SIG-M5 (cell line): ENCODE measurements at places on chromosomes 3 and 15.

DNA sequence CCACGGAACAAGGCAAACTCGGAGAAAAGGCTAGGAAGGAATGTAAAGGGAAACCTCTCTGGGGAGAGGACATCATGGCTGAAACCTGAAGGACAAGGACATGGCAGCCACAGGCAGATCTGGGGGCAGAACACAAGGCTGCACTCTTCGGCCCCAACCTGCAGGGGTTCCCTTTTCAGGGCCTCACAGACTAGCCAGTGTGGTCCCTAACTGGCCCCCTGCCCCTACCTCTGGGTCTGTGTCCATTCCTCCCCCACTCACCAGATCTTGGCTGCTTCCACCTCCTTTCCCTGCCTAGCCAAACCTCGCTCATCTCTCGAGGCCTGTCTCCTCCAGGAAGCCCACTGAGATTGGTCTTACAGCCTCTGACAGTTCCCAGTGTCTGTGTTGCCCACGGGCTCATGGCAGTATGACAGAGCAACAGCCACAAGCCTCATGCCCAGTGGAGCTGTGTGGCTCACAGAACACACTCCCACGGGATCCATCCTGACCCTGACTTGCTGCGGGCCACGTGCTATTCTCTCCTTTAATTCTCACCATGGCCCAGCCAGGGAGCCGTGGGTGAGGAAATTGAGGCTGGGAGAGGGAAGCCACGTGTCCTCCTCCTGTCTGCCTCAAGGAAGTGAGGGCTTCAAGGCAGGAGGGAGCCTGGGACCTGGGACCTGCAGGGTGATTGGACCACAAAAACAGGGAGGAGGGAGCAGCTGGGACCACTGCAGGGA, 26.5 kb downstream of the WNT7A start:
- DNase-seq, result no peak

GRCh38 chr3:48268381-48268935, 27.6 kb downstream of the ZNF589 start:
- DNase-seq, result no peak

DNA sequence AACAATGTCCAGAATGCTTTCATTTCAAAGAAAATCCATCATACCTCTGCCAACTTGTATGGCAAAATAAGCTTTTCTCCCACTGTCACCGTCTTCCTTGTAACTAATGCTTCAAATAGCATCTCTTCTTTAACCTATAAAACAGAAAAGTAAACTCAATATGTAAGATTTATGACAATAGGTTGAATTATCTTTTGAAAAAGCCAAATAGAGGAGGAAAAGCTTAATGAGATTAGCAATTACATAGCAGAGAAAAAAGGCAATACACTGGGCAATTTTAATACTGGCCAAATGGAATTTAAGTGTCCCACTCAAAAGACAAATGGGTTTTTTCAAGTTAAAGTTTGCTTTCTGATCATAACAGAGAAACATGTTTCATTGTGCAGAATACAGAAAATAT, 118.1 kb downstream of the MYO9A start:
- DNase-seq, result no peak

GRCh38 chr3:196323691-196324090, 5.7 kb upstream of the DYNLT2B start:
- no peak for DNase-seq

DNA sequence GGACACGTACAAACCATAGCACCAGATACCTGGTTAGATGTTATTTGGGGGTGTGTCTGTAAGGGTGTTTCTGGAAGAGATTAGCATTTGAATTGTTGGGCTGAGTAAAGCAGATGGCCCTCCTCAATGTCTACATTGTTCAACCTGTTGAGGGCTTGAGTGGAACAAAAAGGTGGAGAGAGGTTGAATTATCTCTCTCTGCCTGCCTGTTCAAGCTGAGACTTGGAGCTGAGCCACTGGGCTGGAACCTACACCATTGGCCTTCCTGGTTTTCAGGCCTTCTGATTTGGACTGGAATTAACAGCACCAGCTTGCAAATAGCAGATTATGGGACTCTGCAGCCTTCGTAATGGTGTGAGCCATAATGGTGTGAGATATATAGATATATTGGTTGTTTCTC, 71.3 kb upstream of the CORO2B start:
- DNase-seq, result no peak

- no peak for DNase-seq
These were observed 259.1 kb upstream of the PEX5L start for GRCh38 chr3:180295811-180296210.

GRCh38 chr3:108489776-108490175, 20.6 kb downstream of the MYH15 start:
- DNase-seq, result no peak

- DNase-seq, result no peak
These were observed 108.4 kb downstream of the OXNAD1 start for GRCh38 chr3:16373341-16373946.

- DNase-seq, result no peak
These were observed 91.8 kb downstream of the RYR3 start for GRCh38 chr15:33402600-33402999.

DNA sequence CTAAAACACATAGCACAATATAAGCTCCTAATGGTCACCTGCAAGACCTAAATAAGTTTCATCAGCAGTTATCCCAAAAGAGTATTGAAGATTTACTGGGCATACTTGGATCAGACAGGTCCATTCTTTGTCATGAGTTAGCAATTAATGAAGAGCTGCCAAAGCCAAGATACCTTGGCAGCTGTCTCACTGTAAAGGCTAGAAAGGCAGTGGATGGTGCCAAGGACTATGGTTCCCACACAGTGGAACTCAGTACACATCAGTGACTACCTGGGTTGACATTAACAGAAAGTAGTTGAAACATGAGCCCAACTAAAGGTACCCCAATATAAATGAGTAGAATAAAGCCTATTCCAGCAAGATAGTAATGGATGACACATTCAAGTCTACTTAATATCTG, 41.1 kb upstream of the TMCO5A start:
- DNase-seq, result no peak

- DNase-seq, result no peak
These were observed 725.4 kb upstream of the DPPA4 start for GRCh38 chr3:110062716-110063115.

GRCh38 chr3:4656059-4656458, 162.9 kb downstream of the ITPR1 start:
- DNase-seq, result no peak

GRCh38 chr3:159807137-159808040, 181.2 kb upstream of the IL12A start:
- no peak for DNase-seq

DNA sequence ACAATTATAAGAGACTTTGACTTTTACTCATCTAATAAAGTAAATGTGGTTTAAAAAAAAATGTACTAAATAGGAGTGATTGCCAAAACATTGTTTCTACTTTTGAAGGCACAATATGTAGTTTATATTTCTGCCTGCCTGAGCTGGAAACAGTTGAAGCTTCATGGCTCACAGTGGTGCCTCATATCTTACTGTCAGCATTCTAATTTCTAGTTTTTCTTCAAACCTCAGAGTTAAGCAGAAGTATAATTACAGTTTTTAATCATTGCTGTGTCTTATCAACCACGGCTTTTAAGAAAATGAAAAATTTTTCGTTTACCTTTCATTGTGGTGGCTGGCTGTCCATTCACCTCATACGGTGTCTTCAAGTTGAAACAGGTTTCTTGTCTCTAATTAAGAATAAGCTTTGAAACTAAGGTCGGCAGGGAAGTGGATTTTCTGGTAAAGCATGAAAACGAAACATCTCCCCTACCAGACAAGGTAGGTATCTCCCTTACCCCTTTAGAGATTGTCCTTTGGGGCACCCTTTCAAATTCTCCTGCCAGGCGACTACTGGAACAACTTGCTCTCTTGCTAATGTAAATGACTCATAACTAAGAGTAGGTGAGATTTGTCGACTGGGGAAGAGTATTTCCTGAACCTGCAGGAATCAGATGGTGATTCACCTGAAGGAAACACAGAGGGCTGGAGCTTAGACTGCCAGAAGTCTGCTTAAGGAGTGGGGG, at the start of gene GPR87:
Gene GPR87 (minus strand): TSS at position 554 of the 725 bp plus-strand sequence. CDS start 16,720 bp downstream, outside the sequence.
- DNase-seq, result no peak

GRCh38 chr3:194043516-194043915, 92.4 kb upstream of the HES1 start:
- no peak for DNase-seq

DNA sequence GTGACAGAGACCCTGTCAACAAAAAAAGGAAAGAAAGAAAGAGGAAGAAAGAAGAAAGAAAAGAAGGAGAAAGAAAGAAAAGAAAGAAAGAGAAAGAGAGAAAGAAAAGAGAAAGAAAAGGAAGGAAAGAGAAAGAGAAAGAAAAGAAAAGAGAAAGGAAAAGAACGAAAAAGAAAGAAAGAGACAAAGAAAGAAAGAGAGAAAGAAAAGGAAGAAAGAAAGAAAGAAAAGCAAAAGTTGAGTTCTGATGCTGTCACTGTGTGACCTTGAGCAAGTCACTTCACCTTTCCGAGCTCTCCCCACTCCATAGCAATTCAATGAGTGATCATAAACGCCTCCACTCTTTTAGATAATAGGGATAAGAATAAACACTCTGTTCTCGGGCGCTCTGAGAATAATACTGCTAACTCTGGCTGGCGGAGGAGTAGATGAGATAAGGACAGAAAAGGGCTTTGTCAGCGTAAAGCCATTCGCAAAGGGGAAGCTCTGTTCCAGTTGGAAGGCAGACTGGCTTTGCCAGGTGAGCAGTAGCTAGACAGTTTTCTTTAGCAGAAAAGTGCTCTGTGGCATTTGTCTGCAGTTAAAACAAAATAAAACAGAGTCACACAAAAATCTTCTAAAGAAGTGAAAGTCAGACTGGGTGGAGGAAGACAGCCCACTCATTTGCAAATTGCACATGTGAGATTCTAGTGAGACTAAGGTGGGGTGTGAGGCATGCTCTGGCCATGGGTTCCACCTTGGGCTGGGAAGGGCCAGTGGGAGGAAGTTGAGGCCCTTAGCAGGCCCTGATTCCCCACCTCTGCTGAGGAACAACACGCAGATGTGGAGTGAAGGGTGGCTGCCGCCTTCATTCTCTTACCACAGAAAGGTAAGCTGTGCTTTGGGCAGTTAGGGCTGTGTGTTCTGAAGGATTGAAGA, 9.6 kb upstream of the FLNB start:
- DNase-seq, result no peak

DNA sequence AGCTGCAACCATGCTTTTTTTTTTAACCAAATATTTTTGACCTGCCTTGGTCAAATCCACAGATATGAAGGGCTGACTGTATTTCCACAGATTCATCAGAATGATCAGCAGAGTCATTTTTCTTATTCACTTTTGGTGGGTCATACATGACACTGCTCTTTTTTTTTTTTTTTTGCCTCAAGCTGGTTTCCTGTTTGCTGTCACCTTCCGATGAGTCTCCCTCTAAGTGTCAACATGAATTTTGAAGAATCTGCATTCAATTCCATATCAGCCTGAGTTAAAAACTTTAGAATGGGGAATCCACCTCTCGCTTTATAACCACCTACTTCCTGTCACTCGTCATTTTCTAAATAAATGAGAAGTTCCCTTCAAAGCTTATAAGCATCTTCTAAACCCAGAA, 2.2 kb upstream of the SLC12A8 start:
- DNase-seq, result no peak
